Spinal cord (tissue), 10 donors: ENCODE measurements at places on chromosomes 5 and 9.

GRCh38 chr5:76337953-76338451, 65.1 kb upstream of the IQGAP2 start:
- DNase-seq, result no peak

- DNase-seq, result no peak
Measured at GRCh38 chr5:34913072-34913471, 2.2 kb downstream of the RAD1 start.

DNA sequence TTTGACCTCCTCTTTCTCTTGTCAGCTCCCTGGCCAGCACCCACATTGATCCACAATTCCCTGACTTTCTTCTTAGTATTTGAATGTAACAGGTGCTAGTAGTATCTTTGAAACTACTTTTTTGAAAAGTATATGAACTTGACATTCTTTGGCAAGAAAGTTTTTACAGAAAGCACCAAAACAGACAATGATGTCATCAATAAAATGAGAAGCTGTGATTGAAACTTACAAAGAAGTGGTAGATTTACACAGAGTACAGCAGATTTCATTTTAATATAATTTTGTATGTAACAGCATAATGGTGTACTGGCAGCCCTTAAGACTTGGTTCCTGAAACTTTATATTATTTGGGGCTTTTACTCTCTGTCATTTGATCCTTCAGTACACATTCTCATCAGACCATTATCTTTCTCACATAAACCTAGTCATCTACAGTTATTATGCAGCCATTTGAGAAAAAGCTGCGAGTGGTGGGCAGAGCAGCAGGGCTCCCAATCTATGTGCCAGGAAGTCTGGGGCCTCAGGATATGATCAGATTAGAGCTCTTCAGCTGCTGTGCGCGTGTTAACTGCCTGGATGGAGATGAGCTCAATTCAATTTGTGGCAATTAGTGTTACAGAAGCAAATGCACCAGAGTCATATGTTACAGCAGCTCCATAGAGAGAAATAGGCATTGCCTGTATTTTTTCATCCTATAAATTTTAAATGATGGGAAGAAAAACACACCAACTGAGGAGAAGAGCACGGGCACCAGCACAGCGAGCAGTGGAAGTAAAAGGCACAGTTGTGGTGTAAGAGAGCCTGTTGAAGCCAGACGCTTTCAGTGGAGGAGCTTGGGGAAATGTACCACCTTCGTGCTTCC, 126.1 kb downstream of the STARD4 start:
- peak; percentile 13 for DNase-seq

DNA sequence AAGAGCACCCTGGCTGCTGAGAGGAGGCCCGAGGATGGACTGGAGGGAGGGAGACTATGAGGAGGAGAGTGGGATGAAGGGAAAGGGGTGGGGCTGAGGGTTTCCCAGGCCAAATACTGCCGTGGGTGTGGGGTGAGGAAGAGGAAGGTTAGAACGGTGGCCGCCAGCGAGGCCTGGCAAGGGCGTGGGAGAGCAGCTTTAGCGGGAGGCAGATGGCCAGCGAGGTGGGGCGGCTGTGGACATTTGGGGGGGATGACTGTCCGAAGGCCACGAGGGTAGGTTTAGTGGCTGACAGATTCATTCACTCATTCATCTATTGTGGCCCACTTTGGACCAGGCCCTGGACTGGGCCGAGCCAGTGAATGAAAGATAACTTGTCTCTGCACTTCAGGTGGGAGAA, 47.8 kb upstream of the NEURL1B start:
- DNase-seq, result no peak

DNA sequence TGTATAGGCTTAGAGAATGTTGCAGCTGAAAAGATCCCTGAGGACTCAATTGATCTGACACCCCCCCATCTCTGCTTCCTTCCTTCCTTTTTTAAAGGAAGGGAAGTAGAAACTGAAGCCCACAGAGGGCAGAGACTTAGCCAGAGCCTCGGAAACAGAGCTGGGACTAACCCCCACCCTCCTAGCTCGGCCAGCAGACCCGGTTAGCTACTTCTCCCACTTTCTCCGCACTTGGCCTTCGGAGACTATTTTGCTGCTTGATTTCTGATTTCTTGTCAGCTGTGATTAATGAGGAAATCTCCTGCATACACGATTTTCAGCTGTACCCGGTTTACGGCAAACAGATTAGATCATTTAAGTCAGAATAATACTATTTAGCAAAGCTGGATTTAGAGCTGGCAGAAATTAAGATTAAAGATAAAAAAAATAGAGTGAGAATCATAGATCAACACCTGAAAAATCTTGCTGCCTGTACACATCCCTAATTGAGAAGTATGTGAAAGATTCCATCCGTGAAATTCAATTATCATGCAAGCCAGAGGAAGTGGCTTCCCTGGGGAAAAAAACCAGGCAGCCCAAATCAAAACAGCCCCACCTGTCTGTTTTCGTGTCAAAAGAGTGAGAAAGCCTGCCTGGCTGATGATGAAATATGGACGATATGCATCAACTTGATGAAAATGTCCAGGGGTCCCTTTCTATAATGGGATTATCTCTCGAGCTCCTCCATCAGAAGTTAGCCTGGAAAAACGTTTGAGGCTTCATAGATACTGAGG, 159.5 kb upstream of the SHB start:
- DNase-seq, result no peak

DNA sequence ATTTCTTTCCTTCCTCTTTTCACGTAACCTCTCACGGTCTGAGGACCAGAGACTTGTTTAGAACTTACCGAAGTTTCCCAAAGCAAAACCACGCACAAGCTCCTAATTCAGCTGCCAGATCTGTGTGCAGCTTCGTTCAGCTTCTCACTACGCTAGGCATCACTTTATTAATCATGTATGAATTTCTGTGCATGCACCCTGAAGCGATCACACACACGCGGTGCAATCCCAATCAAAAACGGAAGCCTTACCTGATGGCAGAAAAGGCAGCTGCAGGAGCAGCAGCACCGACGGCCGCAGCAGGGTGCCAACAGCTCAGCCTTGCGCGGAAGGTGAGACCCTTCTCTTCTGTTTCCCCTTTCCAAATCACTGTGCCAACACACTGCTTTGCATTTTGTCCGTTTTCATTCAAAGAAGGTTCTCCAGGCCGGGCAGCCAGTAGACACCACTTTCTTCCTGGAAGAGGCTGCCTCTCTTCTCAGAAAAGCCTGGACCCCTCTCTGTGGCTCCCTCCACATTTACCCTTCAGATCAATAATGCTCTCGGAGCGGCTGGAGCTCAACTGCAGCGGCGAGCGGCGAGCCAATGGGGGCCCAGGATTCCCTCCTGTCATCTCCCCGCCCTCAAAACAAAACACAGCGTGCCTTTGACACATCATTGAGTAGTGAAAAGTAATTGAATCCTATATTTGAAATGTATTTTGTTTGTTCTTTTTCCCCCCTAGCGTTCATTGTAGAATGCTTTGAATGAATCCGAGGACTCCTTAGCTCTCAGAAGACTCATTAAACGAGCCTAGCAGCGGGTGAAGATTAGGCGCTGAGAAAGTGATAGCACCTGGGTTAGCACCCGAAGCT, at the start of gene CDH12:
TSS of gene CDH12 (minus strand) at position 538 of the 854 bp plus-strand sequence.
- peak; percentile 22 for DNase-seq

DNA sequence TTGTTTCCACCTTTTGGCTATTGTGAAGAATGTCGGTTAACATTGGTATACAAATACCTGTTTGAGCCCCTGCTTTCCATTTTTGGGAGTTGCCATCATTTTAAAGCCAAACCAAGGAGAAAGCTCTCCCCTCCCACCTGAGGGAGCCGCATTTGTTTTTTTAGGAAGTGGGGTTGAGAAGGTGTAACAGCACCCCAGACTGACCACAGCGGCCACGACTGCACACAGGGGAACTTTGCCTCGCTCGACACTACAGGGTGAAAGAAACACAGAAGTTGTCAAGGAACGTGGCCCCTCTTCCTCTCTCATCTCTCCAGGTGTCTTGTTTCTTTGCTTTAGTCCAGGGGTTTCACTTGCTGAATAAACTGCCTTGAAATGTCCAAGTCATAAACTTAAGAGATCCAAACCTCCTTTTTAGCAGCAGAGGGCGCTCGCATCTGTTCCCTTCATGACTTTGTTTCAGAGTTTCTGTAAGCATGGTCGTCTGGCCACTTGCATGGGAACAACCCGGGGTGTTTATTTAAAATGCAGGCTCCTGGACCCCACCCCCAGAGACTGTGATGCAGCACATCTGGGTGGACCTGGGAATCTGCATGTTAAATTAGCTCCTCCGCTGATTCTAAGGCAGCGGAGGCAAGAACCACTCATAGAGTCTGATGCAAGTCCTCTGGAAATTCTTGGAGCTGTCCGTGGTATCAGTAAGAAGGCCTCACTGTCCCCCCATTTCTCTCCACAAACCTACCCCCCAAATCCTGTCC, 2.1 kb upstream of the TTLL11 start:
- DNase-seq, result peak; percentile 45

- DNase-seq, result no peak
Measured at GRCh38 chr9:98533132-98533531, 175.6 kb downstream of the GABBR2 start.

DNA sequence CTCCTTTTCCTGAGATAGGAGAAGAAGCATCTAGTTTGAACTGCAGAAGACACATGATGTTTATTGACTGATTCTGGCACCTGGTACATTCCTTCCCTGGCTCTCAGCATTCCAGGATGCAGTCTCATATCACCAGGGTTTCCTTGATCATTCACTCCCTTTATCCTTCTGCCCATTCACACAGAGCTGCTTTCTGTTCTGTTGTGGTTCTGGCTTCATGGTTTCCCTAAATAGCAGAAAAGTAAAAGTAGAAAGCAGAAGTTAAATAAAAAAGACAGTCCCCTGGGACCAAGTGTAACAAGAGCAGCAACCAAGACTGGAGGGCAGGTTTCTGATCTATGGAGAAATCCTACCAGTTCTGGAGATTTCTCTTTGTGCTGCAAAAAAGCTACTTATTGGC, 3.2 kb downstream of the IFNA8 start:
- no peak for DNase-seq

DNA sequence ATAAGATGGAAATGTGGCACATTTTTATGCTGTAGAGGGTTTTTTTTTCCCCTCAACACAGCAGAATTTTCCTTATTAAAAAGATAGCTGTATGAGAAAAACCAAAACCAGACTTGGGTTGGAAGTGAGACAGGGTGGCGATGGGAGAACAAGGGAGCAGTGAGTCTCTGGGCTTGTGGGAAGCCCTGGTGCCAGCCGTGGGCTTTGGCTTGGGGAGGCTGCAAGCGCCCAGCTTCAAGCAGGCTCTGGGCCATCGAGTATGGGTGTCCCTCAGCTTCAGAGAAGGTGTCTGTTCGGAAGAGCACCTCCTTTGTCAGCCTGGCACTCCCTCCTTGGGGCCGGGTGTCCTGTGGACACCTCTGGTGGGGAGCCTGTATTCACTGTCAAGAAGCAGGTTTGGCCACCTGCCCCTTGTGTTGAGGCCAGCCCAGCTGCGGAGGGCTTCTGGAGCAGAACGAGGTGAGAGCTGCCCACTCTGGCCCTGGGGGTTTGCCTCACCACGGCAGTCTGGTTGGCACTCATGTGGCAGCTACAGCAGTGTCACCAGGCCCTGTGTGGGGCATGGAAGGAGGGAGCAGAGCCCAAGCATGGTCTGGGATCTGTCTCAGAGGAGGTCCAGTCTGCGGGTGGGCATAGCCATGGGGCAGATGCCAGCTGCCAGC, 37.6 kb upstream of the ANGPTL2 start:
- DNase-seq, result no peak

DNA sequence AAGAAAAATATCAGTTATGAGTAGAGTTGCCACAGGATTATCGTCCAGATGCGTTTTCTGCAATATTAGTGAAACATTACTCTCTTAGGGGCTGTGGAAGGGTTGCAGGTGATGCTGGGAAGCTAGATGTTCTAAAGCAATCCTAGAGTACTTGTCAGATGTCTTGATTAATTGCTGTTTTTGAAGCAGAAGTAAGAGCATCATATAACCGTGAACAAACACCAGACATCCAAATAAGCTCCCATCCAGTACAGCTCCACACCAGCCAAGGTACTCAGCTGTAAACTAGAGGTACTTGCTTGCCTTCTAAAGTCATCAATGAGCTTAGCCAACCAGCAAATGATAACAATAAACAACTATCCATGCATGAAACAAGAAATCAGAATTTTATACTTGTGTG, 131.1 kb downstream of the ST8SIA4 start:
- DNase-seq, result no peak

GRCh38 chr5:156208271-156208670, 118.7 kb upstream of the SGCD start:
- DNase-seq, result no peak

- no peak for DNase-seq
Measured at GRCh38 chr5:39755986-39756385, 331.2 kb upstream of the DAB2 start.

GRCh38 chr9:13175732-13176131, 103.8 kb downstream of the MPDZ start:
- DNase-seq, result no peak
